Progenitor cell of endocrine pancreas (in vitro differentiated cells): ENCODE measurements at places on chromosomes 16 and 17.

DNA sequence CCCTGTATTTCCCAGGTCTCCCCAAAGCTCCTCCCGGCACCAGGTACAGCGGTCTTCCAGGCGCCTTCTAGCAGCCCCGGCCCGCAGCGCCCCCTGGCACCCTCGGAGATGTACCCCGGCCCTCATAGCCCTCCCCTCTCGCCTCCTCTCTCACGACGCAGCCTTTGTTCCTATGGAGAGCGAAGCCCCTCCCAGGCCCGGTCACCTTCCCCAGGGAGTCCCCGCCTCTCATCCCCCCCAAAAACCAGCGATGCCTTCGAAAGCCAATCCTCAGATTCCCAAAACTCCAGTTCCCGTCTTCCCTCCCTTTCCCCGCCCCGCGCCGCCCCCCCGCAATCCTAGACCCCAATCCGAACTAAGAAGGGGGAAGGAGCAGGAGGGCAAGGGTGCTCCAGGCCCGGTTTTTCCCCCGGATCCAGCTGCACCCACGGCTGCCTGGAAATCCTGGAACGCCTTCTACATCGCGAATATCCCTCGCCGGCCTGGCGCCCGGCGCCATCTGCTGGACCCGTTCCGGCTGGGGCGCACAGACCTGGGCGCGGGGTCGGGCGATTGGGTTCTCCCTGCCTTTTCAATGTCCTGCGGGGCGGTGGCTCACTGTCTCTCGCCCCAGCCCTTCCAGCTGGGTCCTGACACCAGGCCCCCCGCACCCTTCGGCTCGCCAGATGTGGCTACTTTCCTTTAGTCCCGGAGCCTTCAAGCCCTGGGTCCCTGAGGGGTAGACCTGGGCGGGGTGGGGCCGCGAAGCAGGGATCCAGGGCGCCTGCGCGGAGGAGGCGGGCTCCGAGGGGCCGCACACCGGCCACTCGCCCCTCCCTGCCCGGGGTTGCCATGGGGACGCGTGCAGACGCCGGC lies at the start of gene DNAH2:
Gene DNAH2 (plus strand): TSS at position 844 of the 855 bp plus-strand sequence. CDS start 1,991 bp downstream, outside the sequence.
- peak within 1 kb of the TSS; percentile 93 for H3K27ac ChIP-seq
- H3K36me3 ChIP-seq = no peaks in the 10 kb centered on the region
- peak; percentile 84 for DNase-seq
- peaks cover 27% of the 10 kb centered on the region for H3K4me1 ChIP-seq
- peaks cover 34% of the 10 kb centered on the region for H3K27me3 ChIP-seq
- peak within 1 kb of the TSS; percentile 87 for H3K4me3 ChIP-seq

GRCh38 chr16:2090777-2091546 lies 43.2 kb downstream of the TSC2 start:
- no peaks in the 10 kb centered on the region for H3K36me3 ChIP-seq
- H3K27ac ChIP-seq = no peak overlapping the region
- DNase-seq = peak; percentile 87
- no peaks in the 10 kb centered on the region for H3K27me3 ChIP-seq
- H3K4me1 ChIP-seq = no peaks in the 10 kb centered on the region

GRCh38 chr16:27690608-27691007 lies 140.7 kb downstream of the KATNIP start:
- no peak overlapping the region for H3K27ac ChIP-seq
- no peaks in the 10 kb centered on the region for H3K36me3 ChIP-seq
- H3K4me1 ChIP-seq = no peaks in the 10 kb centered on the region
- H3K27me3 ChIP-seq = no peaks in the 10 kb centered on the region

DNA sequence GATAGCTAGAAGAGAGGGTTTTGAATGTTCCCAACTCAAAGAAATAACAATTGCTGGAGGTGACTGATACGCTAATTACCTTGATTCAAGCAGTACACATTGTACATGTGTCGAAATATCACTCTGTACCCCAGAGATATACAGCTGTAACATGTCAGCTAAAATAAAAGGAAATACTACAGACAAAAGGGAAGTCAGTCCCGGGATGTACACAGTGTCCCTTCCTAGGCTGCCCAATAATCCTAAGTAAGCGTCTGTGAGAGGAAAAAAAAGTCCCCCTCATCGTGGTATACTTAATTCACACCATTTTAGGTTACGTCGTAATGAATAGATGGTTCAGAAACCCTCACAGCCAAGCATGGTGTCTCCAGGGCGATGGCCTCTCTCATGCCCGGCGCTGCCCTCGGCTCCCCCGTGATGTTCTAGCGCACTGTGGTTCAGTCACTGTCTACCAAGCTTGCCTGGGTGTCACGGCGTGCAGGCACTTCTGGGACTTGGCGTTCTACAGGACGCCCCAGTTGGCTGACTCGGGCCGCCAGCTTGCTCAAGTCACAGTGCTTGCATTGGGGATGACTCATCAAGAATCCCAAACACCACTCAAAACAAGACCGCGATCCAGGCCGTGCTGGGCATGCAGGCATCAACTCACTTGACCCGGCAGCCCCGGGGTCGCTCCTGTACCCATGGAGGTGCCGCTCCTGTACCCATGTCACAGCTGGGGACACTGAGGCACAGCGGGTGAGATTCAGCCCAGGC lies 27.6 kb downstream of the CCDC40 start:
- no peaks in the 10 kb centered on the region for H3K27me3 ChIP-seq
- peaks cover 4% of the 10 kb centered on the region for H3K36me3 ChIP-seq
- peaks cover 4% of the 10 kb centered on the region for H3K4me1 ChIP-seq

DNA sequence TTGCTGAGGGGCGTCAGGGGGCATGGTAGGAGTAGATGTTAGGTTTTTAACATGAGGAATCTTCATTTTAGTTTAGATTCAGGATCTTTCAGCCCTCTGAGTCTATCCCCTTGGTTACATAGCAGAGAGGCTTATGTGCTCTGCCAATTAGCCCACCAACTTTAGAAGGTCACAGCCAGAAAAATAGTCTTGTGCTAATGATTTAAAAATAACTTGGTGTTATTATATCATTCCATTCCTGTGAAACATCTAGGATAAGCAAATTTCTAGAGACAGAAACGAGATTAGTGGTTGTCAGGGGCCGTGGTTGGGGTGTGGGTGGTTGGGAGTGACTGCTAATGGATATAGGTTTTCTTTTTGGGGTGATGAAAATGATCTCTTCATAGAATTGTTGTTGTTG lies 183.7 kb downstream of the SNX29 start:
- H3K4me3 ChIP-seq = no peak overlapping the region
- H3K36me3 ChIP-seq = no peaks in the 10 kb centered on the region
- no peak for DNase-seq

DNA sequence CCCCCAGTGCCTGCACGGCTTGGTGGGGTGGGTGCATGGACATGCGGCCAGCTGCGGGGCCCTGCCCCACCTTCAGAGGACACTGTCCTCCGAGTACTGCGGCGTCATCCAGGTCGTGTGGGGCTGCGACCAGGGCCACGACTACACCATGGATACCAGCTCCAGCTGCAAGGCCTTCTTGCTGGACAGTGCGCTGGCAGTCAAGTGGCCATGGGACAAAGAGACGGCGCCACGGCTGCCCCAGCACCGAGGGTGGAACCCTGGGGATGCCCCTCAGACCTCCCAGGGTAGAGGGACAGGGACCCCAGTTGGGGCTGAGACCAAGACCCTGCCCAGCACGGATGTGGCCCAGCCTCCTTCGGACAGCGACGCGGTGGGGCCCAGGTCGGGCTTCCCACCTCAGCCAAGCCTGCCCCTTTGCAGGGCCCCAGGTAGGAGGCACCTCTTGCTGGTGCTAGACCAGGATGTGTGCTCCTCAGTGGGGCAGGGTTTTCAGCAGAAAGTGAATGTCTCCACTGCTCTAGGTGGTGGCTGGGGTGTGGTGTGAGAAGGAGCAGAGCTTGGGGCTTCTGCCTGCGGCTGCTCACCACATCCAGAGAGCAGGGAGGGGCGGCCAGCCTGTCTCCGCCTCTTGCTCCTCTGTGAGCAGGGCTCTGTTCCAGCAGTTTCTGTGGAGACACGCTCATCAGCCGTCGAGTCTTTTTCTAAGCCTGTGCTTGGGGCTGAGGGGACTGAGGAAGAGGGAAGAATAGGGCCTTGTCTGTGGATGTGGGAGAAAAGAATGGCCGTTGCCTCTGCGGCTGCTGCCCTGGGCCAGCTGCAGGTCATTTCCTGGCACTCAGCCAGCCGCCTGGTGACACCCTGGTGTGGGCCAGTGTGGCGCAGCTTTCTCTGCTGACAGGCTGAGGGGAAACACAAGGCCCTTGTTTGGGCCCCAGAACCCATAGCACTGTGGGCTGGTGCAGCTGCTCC lies 2.2 kb downstream of the ZNF276 start:
- no peak overlapping the region for H3K27ac ChIP-seq
- peaks cover 6% of the 10 kb centered on the region for H3K27me3 ChIP-seq
- peak overlapping the region; percentile 66 for H3K4me3 ChIP-seq
- H3K36me3 ChIP-seq = peaks cover 11% of the 10 kb centered on the region
- no peak for DNase-seq
